Kidney epithelial cell (primary cell): ENCODE measurements at places on chromosomes 3 and 15.
A peak's percentile ranks its signal among the peaks of the same experiment; 100 is the strongest.

DNA sequence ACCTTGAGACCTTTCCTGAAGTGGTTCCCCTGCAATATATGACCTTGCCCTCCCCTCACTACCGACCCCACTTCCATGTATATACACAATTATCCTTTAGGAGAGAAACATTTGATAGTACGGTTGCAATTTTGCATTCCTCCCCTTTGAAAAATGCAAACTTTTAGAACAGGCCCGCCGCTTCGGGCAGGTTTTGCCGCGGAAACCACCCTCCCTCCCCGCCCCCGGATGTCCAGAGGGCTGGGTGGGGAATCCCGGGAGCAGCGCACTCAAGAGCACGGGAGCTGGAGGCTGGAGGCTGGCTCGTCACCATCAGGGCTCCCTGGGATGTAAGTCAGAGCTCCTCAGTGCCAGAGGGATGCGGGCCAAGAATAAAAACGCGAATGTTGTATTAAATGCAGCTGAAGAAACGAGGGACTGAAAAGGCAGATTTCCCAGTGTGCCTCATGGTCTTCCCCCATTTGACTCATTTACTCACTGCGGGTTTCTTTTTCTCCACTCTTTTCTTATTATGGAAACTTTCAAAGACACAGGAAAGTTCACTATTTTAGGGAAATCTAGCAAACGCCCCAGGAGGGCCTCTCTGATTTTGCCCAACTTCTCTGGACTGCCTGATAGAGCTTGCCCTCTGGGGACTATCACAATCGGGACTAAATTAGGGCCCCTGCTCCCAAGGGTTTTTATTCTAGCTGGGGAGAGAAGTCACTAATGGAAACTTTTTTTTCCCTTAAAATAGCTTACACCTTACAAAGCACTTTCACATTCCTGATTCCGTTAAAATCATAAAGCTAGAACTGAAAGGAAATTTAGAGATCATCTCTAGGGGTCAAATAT is 2.9 kb upstream of the USP3 start:
- DNase-seq, result peak; percentile 44

GRCh38 chr15:77014132-77015081 is 19.5 kb downstream of the PSTPIP1 start:
- no peak for DNase-seq

- no peak for DNase-seq
Observed at GRCh38 chr15:71279757-71280141, 164.5 kb downstream of the THSD4 start.

GRCh38 chr3:180983136-180983535 is 6.4 kb downstream of the DNAJC19 start:
- no peak for DNase-seq

GRCh38 chr3:7546253-7546652 is 685.3 kb downstream of the GRM7 start:
- DNase-seq, result peak; percentile 10

DNA sequence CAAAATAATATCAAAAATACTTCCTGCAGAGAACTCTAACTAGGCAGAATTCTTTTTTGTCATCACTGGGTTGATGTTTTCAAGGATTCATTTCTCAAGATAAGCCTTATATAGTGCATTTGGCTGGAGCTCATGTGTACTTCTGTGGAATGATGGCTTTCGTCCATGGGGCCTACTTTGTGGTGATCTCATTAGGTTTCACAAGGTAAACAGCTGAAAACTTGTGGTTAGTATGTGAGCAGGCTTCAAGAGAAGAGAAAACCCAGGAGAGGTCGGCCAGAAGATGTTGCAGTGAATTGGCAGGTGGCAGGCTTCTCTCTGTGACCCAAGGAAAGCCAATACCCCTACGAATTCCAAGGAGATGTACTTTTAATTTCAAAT is 121.4 kb upstream of the PHLDB2 start:
- DNase-seq, result no peak

DNA sequence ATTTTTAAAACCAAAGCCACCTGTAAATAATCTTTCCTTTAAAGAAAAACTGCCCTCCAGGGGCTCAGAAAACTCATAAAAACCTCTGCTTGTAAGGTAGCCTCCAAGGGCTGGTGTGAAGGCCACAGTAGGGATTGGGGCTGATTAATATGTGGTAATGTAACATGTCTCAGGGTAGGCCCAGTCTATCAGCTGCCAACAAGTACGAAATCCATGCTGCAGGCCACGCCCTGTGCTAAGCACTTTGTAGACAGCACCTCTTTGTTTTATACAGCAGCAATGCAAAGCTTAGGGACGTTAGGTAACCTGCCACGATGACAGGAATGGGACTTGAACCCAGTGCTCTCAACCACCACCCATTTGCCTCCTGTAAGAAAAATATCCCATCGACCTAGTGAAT is 65.6 kb upstream of the PRICKLE2 start:
- DNase-seq, result no peak

DNA sequence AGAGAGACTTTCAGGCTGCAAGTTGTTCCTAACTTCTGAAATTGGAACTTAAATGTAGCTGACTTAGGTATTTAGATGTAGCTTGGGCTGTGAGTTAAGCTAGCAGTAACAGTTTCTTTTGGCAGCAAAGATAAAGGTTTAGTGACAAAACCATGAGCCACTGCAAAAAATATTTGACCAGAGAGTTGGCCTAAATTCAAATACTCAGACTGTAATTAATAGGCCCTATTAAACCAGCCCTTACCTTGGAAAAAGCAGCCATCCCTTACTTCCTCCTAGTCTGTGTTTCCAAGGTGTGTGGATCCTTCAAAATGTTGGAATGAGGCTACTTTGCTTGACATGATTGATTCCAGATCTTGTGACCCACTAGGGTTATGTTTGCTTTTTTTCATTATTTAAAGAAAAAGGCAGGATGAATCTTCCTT is 8.2 kb downstream of the TPM1 start:
- no peak for DNase-seq

GRCh38 chr3:102225407-102226132 is 209.2 kb upstream of the ZPLD1 start:
- DNase-seq, result peak; percentile 69

GRCh38 chr15:63354821-63355650 is 26.6 kb downstream of the CA12 start:
- no peak for DNase-seq

DNA sequence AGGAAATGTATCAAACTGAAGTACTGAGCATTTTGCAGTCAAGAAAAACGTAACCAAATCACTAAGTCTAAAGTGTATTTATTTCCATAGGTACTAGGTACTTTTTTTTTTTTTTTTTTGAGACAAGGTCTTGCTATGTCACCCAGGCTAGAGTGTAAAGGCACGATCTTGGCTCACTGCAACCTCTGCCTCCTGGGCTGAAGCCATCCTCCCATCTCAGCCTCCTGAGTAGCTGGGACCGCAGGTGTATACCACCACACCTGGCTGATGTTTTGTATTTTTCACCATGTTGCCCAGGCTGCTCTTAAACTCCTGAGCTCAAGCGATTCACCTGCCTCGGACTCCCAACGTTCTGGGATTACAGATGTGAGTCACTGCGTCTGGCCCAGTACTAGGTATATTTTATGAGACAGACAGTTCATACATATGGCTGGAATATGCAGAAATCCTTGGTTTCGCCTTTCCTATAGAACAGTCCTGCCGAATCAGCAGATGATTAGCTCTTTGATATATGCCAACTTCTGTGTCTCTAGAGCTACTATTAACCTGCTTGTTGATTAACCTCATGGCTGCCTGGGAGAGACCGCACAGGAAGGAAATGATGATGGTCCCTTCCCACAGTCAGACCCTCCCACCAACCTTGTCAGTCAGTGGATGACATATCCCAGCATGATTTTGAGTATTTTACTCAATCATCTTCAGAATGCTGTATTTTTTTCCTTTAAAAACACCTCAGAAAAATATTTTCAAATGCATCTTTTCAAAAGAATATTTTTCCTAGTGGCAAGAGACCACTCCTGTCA is 32.3 kb downstream of the TMOD3 start:
- no peak for DNase-seq

DNA sequence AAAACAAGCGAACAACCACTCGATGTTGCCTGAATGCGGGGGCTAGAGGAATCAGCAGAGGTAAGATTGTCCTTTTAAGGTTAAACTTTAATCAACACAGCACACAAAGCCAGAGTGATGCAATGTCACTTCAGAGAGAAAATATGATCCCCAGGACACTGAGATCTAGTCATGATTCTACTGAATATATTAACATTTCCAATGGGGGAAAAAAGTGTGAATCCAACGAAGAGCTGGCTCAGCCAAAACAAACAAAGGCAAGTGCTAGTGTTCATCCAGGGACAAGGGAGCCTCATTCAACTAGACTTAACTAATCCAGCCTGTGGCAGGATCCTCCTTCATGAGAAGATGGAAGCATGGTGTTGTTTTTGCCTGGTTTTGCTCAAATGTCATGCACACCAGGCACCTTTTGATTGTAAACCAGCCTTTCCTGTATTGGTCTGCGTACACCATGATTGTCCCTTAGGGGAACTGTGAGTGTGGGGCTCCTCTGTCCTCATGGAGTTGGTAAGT is 35.8 kb downstream of the SCG5 start:
- no peak for DNase-seq

- DNase-seq, result peak; percentile 75
Observed at GRCh38 chr3:72270072-72270681, 485.2 kb upstream of the PROK2 start.

GRCh38 chr3:134971306-134971705 is 176.2 kb downstream of the EPHB1 start:
- no peak for DNase-seq

DNA sequence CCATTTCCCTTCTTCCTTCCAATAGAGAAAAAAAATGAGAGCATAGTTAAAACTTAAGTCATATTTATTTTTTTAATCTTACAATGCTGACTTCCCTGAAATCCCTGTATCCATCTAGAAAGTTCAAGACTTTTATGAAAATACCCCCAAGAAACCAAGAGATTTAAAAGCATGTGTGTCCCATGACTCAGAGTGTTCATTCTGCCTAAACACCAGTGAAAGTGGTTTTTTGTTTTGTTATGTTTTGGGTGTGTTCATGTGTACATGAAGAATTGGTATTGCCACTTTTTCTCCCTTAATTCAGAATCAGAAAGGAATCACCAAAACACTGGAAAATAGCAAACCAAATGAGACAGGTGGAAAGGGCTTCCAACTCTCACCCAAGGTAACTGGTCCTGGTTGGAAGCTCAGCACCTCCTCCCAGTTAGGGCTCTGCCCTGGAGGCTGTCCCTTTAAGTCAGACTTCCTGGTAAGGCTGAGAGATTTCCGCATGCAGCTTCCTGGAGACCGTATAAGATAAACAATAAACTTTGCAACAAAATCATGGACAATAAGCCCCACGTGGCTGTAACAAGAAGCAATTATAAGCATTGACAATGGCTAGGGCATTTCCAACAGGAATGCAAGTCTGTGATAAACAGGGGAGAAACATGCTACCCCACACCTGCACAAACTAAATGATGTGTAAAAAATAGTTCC is 121.9 kb upstream of the ARHGEF3 start:
- DNase-seq, result peak; percentile 43

DNA sequence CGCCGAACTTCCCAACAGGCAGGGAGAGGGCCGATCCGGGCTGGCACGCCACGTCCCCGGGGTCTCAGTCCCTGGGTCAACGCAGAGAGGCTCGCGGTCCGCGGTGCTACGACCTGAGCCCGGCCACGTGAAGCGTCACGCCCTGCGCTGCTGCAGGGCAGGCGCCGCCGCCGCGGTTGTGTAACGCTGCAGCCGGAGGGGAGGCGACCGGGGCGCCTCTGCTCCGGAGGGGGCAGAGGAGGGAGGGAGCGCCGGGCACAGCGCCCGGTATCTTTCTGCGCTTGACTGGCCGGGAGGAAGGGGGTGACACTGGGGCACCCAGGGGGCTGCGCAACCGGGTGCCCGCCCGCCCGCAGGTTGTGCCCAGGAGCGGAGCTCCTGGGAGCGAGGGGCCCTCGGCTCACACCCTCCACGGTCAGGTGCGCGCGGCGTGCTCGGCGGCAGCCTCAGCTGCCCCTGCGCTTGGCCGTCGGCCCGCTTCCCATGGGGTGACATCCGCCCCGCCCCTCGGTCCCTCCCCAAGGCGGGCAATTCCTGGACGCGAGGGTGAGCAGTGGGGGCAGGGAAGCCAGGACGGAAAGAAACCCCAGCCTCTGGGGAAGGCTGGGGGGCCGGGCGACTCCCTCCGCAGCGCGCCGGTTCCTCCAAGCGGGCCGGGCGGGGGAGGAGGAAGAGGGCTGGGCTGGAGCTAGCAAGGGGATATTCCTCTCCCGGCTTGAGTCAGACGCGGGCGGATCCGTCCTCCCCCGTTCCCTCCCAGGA is 852 bp upstream of the BHLHE40 start:
- DNase-seq, result peak; percentile 94

DNA sequence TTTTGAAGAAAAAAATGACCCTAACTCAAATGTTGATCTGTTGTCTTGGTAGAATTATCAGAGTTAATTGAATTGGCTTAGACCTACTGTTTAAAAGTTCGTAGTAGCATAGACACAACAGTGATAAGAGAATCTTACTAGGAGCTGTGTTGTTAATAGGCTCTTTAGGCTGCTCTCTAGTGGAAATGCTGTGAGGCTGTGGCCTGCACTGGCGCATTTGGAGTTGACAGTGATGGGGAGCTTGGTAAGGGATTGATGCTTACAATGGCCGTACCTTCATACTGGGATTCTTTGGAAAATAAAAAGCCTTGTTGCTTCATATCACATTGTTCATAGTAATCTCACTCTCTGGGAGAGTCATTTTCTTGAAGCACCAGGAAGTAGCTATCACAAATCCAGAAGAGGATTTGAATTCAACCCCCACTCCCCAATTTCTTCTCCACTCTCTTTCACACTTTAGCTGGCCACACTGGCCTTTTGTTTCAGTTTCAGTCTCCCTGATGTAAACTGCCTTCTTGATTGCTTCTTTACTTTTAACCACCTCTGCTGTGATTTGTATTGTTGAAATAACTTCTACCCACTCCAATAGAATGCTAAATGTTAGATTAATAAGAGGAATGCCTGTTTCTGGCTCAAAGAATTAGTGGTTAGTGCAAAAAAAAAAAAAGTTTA is 56.6 kb downstream of the CEP63 start:
- no peak for DNase-seq

- DNase-seq, result no peak
Observed at GRCh38 chr15:72785432-72785831, 1.9 kb upstream of the ADPGK start.

- DNase-seq, result no peak
Observed at GRCh38 chr3:102084704-102085103, 235.4 kb downstream of the NFKBIZ start.

GRCh38 chr3:17054982-17055343 is 170.2 kb downstream of the PLCL2 start:
- no peak for DNase-seq

GRCh38 chr3:34185301-34185700 is 386.9 kb downstream of the PDCD6IP start:
- DNase-seq, result no peak

DNA sequence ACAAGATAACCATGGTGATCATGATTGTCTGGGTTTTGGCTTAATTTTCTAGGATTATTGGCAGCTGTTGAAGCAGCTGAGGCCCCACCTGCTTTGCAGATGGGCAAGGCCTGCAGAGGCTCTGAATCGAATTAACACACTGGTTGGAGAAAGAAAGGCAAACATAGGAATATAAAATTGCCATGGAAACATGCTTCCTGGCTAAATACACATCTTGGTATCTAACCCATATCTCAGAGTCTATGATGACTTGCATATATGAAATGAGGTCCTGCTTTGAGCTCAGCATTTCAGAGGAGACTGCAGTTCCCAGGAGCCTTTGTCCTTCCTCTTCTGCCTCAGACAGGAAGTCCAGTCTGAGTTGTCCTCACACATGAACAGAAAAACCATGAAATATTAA is 24.3 kb upstream of the SV2B start:
- DNase-seq, result no peak

- DNase-seq, result no peak
Observed at GRCh38 chr3:175434561-175434960, 575.4 kb downstream of the NAALADL2 start.
